ENCODE measurements at places on chromosomes 2 and 18. TPM values are rescaled to one million over a fixed set of nuclear protein-coding genes. Genes with fewer than 3 reads are reported as not detected.

GRCh38 chr2:25056098-25056821, 14.4 kb downstream of the EFR3B start:
- DNase-seq = no peak

DNA sequence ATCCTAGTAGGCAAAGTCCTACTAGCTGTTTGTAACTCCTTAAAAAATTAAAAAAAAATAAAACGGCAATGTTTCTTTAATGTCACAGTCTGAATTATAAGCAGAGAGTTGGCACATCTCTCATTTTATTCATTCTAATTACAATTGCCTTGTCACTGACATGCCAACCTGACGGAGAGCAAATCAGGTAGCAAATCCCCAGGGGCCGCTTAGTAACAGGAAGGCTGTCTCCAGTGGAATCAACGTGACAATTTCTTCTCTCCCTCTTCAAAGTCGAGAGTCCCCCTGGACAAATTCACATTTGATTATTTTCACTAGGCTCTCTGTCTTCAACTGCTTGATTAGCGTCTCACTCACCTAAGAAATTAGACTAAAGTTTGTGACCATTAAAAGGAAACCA, 1598.9 kb upstream of the PIK3C3 start:
- no peak for DNase-seq

DNA sequence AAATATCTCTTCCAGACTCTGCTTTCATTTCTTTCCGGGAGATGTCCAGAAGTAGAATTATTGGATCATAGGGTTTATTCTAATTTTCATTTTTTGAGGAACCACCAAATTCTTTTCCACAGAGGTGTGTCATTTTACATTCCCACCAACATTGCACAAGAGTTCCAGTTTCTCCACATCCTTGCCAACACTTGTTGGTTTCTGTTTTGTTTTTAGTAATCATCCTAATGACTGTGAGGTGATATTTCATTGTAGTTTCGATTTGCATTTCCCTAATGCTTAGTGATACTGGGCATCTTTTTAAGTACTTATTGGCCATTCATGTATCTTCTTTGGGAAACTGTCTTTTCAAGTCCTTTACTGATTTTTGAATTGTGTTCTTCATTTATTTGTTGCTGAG, 513.1 kb downstream of the PARD3B start:
- DNase-seq = no peak

DNA sequence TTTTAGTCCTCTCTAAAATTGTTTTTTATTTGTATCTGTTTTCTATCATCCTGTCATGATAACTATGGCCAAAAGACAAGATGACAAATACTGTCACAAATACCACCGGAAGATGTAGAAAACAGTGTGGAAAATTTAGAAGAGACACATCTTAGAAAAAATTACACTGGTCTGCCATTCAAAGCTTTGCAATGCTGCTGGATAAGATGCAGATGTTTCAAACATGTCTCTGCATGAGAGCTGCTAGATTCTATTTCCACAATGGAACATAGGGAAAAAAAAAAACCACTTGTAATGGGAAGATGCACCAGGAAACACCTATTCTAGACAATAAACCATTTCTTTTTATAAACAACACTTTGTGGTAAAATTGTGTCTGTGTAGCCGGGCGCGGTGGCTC, 5.8 kb upstream of the TAF1B start:
- no peak for DNase-seq

- no peak for DNase-seq
These were observed 4.0 kb upstream of the RMC1 start for GRCh38 chr18:23499291-23499781.

DNA sequence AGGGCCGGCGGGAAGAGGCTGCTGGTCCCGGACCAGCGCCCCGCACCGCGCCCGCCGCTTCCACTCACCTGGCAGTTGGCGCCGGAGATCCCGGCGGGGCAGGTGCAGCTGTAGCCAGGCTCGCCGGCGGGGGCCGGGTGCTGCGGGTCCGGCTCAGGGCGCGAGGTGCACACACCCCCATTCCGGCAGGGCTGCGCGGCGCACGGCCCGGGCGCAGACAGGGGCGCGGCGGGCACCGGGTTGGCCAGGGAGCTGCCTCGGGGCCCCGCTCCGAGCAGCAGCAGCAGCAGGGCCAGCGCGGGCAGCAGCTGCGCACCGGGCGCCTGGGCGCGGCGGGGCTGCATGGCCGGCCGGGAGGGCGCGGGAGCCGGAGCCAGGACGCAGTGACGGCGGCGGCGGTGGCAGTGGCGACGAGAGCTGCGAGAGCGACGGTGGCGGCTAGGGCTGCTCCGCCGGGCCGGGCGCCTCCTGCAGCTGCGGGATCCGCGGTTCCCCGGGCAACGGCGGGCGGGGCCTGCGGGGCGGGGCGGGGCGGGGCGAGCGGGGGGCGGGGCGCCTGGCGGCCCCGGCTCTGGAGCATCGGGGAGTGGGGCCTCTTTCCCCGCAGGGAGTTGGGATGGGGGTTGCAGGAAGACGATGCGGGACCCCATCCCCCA, at the start of gene DNER:
TSS of gene DNER (minus strand) at position 476 of the 656 bp plus-strand sequence. CDS start at position 344, 132 bp downstream.
- DNase-seq = no peak

DNA sequence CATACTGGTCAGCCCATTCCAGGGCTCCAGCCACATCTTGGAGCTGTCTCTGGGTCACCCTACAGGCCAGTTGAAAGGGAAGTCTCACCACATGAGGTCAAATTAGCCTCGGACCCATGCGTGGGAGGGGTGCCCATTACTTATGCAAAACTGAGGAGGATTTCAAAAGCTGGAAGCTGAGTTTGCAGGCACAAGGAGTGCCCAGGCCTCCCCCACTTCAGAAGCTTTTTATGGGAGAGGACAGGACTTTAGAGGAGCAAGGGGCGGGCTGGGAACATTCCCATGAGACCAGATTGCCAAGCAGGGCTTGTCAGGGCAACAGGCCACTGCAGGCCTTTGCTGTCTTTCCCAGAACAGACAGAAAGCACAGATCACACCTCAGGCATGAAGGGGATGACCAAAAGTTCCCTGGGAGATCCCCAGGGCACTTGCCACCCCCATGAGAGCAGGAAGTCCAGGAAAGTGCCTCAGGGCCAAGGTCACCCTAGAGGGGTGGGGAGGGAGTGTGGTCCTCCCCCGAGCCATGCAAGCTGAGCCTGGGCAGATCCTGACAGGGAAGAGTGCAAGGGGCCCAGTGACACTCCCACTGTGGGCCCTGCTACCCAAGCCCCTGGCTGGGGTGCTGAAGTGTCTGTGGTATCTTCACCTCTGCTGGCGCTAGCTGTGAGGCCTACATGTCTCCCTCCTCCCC, 267.7 kb downstream of the BCL11A start:
- no peak for DNase-seq

DNA sequence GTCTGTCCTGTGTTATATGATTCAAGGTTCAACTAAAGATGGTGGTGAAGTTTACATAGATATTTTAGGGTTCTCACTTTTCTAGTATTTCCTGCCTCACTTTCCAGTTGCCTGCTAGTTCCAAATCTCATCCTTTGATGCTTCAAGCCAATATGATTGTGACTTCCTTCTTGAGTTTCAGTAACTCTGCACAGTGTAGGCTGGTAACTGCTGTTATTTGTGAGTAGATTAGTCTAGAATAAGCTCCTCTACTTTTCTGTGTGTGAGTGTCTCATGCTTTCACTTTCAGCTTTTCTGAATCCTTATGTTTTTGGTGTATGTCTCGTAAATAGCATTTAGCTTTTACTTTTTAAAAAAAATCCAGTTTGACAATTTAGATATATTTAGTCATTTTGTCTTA, 42.6 kb downstream of the GALNT1 start:
- no peak for DNase-seq

DNA sequence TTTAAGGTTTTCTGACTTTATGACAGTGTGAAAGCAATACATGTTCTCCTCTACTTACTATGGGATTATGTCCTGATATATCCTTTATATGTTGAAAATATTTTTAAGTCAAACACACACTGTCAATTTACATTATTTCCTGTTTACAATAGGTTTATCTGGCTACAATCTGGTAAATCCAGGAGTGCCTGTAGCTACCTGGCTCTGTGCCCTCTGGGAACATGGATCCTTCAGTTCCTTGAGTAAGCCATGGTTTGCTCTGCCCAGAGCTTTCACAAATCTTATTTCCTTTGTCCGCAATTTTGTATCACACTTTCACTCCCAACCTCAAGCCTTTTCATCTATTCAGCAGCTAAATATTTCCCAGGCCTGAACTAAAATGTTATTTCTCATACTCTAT, 1582.2 kb upstream of the NXPH2 start:
- no peak for DNase-seq

DNA sequence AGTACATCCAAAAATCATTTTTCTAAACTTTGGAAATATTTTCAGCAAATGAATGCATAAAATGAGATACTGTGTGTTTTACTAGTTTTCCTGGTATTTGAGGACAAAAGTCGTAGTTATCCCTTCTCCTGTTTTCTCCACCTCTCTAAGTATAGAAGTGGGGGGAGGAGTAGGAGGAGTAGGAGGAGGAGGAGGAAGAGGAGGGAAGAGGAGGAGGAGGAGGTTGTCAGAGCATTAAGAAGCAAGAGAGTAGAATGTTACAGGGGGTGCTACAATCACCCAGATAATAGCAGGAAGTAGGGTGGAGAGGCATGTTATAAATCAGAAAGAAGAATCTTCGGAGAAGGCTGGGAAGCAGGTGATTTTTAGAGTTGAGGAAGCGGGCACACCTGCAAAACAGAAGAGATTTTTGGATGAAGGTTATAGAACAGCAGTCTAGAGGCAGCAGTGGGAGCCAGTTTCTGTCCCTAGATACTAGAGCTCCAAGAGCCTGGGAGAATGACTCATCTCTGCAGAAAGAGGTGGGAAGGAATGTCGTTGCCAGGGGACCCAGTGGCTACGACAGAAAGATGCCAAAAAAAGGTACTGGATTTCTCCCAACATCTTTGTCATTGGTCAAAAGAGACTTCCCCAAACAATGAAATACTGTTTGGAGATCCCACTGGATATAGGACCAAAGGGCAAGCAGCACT, 44.2 kb upstream of the AQP4 start:
- DNase-seq = no peak

GRCh38 chr2:168797286-168797655, 5.2 kb upstream of the NOSTRIN start:
- no peak for DNase-seq

- DNase-seq = no peak
These were observed 768.9 kb upstream of the CDH7 start for GRCh38 chr18:64981915-64982314.

DNA sequence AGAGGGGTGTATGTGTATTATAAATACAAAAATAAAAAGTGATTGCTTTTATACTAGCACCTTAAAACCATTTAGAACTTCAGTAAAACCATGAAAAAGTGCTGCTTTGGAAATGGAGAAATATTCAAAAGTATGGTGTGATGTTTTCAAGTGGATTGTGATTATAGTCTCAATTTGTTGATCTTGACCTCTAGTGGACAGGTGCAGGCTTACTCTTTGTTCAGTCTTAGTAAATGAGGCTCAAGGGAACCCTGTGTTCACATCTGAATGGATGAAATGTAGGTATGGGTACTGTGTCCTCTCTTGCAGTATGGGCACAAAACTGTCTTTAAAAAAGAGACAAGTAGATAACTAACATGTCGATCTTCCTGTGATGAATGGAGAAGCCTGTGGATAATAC, 145.8 kb downstream of the MCFD2 start:
- no peak for DNase-seq

DNA sequence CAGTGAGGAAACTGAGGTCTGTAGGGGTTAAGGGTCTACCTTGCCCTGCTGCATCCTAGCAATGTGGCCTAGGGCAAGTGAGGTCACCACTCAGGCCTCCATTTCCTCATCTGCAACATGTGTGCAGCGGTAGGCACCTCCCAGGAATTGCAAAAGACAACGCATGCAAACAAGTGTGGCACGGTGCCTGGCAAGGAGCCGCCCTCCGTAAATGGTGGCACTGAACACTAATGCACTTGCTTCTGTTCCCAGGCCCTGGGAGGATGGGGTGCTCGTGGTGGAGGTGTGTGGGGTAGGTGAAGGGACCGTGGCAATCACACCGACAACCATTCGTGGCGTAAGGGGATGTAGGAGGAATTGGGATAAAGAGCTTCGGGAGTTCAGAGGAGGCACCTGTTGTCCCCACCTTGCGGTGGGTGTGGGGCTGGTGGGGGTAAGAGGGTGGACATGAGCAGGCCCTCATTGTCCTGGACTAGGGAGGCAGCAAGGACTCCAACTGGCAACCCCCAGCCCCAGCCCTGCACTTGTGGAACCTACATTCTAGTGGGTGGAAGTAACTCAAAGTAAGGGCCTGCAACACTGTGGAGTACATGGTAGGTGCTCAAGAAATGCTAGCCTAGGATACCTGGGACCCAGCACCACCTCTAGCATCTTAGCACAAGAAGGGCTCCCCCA, 26.0 kb downstream of the ATOH8 start:
- no peak for DNase-seq

- no peak for DNase-seq
These were observed 12.7 kb upstream of the ARID5A start for GRCh38 chr2:96523659-96524481.

GRCh38 chr2:114742245-114742644, 299.8 kb downstream of the DPP10 start:
- DNase-seq = no peak

GRCh38 chr2:195017890-195018289, 639.1 kb upstream of the SLC39A10 start:
- no peak for DNase-seq

DNA sequence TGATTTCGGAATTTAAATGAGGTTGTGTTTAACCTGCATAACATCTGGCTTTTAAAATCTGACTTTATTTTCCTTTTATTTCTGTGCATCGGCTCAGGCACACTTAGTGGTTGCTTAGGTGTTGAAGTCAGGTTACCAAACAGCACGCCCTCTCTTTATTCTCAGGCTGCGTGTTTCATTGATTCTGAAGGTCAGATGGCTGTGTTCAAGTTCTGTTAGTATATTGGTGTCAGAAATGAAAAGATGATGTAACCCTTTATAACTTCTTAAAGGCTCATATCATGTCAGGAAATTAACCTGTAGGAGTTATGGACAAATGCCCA, 246.5 kb downstream of the LDLRAD4 start:
- no peak for DNase-seq

The C2orf15 gene
- 1.5 TPM for total RNA-seq

The IL18RAP gene
- total RNA-seq = not detected

The LRP2 gene
- total RNA-seq = 0.10 TPM

The IGFBP5 gene
- total RNA-seq = 1.9 TPM

The TBR1 gene
- not detected for total RNA-seq

The DYNC2LI1 gene
- total RNA-seq = 8.5 TPM

The AKAIN1 gene
- total RNA-seq = not detected

The KCNIP3 gene
- total RNA-seq = 17.5 TPM

The TNFAIP6 gene
- total RNA-seq = not detected

The TMEM198 gene
- 2.3 TPM for total RNA-seq

All from Panc1 (cell line).